ENCODE measurements at places on chromosomes 4 and X. TPM values are rescaled to one million over a fixed set of nuclear protein-coding genes. Genes with fewer than 3 reads are reported as not detected.

Gene PPARGC1A
- total RNA-seq, result 3.2 TPM

Gene LRIT3
- 0.33 TPM for total RNA-seq

Gene DEFB131A
- not detected for total RNA-seq

Gene CNKSR2
- total RNA-seq, result 6.1 TPM

DNA sequence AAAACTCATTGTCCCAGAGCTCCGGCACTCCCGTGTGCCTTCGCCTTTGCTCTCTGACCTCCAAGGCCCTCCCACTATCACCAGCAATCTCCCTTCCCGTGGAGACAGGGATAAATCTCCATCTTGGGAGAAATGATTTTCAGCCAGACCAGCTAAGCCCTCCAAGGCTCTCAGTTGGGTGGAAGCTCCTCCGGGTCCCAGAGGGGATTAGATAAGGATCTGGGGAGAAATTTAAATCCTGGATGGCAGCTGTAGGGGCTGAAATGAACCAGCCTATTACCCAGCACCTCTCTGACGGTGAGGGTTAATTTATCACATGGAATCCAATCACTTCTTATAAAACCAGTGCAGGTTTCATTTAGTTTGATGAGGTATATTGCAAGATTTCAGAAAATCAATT, 366.2 kb downstream of the FBXW7 start:
- no peaks in the 10 kb centered on the region for H3K36me3 ChIP-seq
- no peak for DNase-seq
- no peak overlapping the region for H3K27ac ChIP-seq
- no peak overlapping the region for H3K4me3 ChIP-seq
- no peaks in the 10 kb centered on the region for H3K4me1 ChIP-seq

GRCh38 chrX:118510111-118510510, 14.5 kb downstream of the DOCK11 start:
- DNase-seq, result no peak
- no peak overlapping the region for H3K27ac ChIP-seq
- H3K4me1 ChIP-seq, result peaks cover 26% of the 10 kb centered on the region

DNA sequence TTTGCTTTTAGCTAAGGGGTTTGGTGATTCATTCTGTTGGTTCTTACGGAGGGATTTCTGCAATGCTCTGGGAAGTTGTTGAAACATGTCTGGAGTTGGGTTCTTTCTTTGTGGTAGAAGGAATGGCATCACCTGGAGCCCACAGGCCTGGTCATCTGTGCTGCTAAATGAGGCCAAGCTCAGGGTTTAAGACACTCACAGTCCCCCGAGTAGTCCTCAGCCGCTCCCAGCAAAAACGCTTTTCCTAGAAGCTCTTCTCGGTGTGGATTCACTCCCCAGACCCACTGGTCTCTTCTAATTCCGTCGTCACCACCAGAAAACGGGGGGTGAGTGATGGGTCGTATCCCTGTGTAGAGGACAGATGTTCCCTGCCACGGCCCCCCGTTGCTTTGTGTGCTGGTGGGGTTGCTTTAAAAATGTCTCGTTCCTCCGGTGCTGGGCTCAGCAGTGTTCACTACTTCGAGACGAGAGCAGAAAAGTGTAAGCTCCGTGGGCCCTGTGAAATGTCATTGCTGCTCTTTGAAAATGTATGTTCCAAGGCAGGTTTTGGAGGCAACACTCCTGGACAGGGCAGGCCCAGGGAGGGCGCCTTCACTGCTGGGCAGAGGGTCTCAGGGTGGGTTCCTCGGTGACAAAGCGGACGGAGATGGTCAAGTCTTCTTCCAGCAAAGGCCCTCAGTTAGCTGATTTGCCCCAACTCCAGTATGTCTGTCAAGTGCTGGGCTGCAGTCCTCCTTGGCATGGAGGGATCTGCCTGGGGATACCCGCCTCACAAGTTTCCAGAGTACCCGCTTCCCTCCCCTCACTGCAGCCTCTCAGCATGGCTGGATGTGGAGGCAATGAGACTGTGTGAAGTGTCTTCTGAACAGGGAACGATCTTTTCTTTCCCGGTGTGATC, 37.3 kb downstream of the PSAPL1 start:
- no peak for DNase-seq
- no peak overlapping the region for H3K4me3 ChIP-seq
- H3K4me1 ChIP-seq, result peaks cover 21% of the 10 kb centered on the region
- no peak overlapping the region for H3K27ac ChIP-seq
- no peaks in the 10 kb centered on the region for H3K36me3 ChIP-seq

- no peak overlapping the region for H3K4me3 ChIP-seq
- DNase-seq, result no peak
- H3K27ac ChIP-seq, result no peak overlapping the region
Observed at GRCh38 chrX:30995060-30995700, 76.7 kb downstream of the FTHL17 start.

DNA sequence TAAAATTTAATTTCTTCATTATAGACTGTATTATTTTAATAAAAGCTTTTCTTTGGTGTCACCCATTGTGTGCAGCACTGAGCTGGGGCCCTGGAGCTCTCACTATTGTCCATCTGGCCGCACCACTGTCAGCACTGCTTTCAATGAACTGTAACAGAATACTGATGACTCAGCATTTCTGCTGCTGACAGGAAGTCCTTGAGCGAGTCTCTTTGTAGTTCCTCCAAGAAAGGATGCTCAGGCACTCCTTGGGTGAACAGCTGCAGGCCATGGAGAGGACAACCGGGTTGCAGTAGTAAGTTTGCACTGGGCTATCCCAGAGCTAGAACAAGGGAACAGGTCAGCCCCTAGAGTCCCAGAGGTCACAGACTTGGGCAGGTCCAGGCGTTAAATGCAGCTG, 81.6 kb downstream of the SORBS2 start:
- H3K27ac ChIP-seq, result peak overlapping the region; percentile 88
- no peaks in the 10 kb centered on the region for H3K27me3 ChIP-seq
- H3K4me1 ChIP-seq, result peaks cover 75% of the 10 kb centered on the region

DNA sequence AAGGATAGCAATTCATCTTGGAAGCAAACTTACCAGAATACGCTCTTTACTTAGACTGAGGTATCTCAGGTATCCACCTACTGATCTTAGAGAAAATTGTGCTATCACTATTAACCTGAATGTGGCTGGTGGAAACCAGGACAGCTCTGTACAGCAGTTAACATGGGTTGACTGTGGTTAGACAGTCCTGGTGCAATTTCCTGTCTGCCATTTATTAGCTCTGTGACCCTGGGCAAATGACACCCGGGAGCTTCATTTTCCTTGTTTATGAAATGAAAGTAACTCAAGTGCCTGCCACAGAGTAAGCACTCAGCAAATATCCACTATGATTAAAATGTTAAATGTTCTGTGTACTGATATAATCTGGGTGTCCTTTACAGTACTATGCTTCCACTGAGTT, 60.0 kb downstream of the SMC1A start:
- DNase-seq, result no peak
- no peaks in the 10 kb centered on the region for H3K27me3 ChIP-seq
- H3K36me3 ChIP-seq, result no peaks in the 10 kb centered on the region
- no peak overlapping the region for H3K4me3 ChIP-seq
- H3K4me1 ChIP-seq, result no peaks in the 10 kb centered on the region

DNA sequence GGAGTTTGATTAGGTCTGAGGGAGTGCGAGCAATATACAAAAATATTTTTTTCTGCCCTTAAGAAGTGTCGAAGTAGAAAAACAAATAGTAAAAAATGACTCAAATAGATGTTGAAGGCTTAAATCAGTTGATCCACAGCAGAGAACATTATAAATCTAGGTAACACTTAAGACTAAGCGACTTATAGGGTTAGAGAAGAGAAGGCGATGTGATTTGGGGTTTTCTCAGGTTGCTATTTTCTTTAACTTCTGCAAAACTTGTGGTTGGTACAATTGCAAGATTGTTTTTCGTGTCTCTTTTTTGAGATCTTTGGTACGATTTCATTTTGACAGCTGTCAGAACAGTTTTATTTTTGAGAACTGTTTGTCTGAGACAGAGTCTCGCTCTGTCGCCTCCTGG, 1479.5 kb downstream of the PCDH7 start:
- H3K4me3 ChIP-seq, result no peak overlapping the region
- H3K36me3 ChIP-seq, result no peaks in the 10 kb centered on the region
- no peak for DNase-seq
- H3K4me1 ChIP-seq, result no peaks in the 10 kb centered on the region

DNA sequence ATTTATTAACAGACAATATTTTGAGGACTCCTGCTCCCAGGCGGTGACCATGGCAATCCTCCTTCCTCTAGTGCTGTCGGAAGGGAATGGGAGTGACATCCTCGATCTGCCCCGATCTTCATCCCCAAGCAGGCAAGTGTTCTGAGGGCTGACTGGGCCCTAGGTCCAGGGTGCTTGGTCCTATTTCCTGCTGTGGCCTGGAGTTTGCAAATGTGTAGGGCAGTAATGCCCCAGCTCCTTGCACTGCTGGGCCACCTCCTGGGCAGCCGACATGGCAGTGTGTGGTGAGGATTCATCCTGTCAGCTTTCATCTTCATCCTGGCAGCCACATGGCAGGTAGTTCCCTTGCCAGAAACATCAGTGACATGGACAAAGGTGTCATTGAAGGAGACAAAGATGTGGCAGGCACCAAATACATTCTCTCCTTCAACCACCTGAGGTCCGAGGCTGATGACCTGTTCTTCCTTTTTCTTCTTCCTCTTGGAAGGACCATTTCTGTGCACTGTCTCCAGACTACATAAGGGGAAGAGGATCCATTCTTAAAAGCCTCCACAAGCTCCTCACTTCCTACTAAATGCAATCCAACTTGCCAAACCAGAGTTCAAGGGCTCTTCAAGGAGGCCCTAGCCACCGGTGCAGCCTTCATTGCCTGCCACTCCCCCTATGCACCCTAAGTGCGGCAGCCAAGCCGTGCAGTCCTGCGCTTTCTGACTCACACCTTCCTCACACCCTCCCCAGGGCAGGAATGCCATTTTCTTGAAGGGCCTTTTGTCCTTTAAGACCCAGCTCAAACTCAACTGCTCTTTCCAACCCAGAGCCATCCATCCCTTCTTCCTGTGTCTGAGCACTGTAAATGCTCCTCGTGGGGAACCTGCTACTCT, 65.7 kb downstream of the TMEM154 start:
- H3K4me3 ChIP-seq, result no peak overlapping the region
- no peaks in the 10 kb centered on the region for H3K36me3 ChIP-seq
- H3K27me3 ChIP-seq, result no peaks in the 10 kb centered on the region
- no peaks in the 10 kb centered on the region for H3K4me1 ChIP-seq

- no peaks in the 10 kb centered on the region for H3K27me3 ChIP-seq
- H3K36me3 ChIP-seq, result peaks cover 18% of the 10 kb centered on the region
- no peak overlapping the region for H3K4me3 ChIP-seq
- DNase-seq, result no peak
Observed at GRCh38 chr4:88759039-88759894, 61.6 kb upstream of the NAP1L5 start.

DNA sequence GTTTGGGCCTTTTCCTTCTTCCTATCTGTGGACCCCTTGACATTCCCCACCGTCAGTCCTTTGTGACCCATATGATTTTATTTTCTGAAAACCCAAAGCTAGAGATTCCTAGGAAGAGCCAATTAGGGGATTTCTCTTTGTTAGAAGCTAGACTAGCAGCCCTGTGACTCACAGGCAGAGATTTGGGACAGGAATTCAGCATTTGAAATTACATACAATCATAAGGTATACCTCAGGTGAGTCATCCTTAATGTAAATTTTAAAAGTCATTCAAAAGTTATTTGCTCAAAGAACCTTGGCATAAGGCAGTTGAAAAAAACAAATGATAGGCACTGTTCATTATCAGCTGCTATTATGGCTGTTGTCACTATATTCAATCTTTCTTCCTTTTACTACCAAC, 40.6 kb downstream of the USP26 start:
- no peaks in the 10 kb centered on the region for H3K36me3 ChIP-seq
- no peaks in the 10 kb centered on the region for H3K27me3 ChIP-seq
- DNase-seq, result no peak
- no peaks in the 10 kb centered on the region for H3K4me1 ChIP-seq

DNA sequence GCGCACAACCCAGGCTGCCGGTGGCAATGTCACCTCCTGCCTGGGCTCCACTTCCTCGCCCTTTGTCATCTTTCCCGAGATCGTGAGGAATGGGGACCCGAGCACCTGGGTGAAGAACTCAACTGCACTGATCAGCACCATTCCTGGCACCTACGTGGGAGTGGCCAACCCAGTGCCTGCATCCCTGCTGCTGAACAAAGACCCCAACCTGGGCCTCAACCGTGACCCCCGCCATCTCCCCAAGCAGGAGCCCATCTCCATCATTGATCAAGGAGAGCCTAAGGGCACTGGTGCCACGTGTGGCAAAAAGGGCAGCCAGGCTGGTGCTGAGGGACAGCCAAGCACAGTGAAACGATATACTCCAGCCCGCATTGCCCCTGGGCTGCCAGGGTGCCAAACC, 32.3 kb downstream of the BCORL1 start:
- H3K27ac ChIP-seq, result no peak overlapping the region
- no peak overlapping the region for H3K4me3 ChIP-seq
- DNase-seq, result no peak

DNA sequence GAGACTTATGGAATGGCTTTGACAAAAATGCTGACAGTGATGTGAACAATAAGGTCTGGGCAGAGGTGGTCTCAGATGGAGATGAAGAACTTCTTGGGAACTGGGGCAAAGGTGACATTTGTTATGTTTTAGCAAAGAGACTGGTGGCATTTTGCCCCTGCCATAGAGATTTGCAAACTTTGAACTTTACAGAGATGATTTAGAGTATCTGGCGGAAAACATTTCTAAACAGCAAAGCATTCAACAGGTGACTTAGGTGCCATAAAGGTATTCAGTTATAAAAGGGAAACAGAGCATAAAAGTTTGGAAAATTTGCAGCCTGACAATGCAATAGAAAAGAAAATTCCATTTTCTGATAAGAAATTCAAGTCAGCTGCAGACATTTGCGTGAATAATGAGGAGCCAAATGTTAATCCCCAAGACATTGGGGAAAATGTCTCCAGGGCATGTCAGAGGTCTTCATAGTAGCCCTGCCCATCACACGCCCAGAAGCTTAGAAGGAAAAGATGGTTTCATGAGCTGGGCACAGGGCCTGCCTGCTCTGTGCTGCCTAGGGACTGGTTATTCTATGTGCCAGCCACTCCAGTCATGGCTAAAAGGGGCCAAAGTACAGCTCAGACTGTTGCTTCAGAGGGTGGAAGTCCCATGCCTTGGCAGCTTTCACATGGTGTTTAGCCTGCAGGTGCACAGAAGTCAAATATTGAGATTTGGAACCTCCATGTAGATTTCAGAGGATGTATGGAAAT, 782.2 kb downstream of the TRAM1L1 start:
- no peak overlapping the region for H3K27ac ChIP-seq
- no peaks in the 10 kb centered on the region for H3K4me1 ChIP-seq
- DNase-seq, result no peak
- no peaks in the 10 kb centered on the region for H3K36me3 ChIP-seq
- no peaks in the 10 kb centered on the region for H3K27me3 ChIP-seq

Data from sigmoid colon (tissue), 7 donors.